ENCODE measurements at places on chromosomes 11 and 22.

DNA sequence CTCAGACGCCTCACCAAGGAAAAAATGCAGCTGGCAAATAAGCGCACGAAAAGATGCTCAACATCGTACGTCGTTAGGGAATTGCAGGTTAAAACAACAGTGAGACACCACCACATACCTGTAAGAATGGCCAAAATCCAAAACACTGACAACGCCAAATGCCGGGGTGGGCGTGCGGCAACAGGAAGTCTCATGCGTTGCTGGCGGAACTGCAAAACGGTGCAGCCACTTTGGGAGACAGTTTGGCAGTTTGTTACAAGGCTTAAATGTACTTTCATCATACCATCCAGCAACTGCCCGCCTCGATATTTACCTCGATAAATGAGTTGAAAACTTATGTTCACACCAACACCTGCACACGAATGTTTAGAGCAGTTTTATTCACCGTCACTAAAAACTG, 7.5 kb upstream of the CTSD start:
- DNase-seq, result no peak

GRCh38 chr11:74005721-74006517, 3.0 kb downstream of the UCP3 start:
- DNase-seq, result no peak

DNA sequence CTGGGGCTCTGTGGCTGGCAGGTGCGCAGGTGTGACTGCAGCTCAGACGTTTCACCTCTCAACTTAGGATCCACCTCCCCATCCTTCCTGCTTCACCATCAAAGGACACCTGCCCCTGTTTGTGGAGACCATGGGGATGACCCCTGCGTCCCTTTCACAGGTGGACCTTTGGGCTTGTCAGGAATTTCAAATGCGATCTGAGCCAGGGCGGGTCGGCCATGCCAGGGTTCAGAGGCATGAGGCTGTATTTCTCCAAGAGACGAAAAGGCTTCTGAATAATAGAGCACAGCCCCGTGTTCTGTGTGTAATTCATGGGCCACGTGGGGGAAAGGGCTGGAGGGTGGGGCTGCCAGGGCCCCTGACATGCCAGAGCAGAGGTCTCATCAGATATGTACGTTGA, 668.0 kb downstream of the BRD1 start:
- DNase-seq, result no peak

GRCh38 chr11:17272801-17273200, 3.7 kb upstream of the NUCB2 start:
- no peak for DNase-seq

GRCh38 chr11:124277804-124278203, 21.6 kb downstream of the OR8G5 start:
- DNase-seq, result no peak

DNA sequence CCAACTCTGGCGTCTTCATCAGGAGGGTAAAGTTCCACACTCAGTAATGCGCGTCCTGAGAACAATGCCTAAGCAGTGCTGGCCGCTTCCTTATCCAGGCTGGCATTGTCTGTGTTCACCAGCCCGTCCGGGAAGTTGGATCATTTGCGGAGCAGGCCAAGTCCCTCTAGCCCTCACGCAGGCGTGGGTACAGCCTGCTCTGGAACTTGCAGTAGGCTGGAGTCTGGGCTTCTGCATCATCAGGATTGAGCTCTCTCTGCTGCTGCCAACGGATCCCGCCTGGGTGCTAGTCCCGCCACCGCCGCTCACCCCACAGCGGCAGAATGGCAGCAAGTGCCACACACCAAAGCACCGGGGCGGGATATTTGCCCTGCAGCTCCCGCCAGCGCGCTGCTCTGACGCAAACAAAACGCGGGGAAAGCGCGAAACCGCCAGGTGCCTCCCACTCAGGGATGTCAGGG, 29.0 kb downstream of the GLYATL1 start:
- peak; percentile 2 for DNase-seq

GRCh38 chr22:37618072-37618656, 9.5 kb downstream of the GGA1 start:
- DNase-seq, result no peak

DNA sequence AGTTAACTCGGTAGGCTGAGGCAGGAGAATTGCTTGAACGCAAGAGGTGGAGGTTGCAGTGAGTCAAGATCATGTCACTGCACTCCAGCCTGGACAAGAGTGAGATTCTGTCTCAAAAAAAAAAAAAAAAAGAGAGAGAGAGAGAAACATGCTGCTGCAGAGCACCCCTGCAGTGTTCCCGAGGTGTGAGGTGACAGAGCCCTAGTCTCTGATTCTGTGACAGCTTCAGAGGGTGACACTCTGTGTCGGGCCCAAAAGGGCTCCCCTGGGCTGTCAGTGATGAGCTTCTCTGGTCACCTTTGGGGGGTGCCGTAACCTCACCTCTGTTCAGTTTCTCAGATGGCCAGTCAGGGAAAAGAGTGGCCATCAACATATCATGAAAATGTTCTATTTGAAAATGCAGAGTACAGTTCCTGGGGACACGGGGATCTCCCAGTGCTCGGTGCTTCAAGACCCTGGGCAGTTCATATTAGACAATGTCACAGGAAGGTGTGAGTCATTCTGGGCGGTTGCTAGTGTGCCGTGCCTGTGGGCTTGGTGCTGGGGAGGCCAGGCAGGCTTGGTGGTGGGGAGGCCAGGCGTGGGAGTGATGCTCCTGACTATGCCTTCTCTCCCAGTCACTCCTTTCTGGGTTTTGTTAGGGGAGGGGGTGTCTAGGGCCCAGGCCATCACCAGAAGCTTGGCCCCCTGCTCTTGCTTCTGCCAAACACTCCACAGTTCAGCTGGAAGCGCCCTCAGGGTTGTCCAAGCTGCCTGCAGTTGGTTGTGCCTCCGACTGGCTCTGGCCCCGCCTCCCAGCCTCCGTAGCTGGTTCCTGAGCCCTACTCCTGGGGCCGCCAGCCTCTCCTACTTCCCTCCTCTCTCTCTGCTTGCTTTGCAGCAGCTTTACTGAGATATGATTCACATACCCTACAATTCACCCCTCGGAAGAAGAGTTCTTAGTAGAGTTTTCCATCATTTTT, 52.5 kb upstream of the CLDN5 start:
- DNase-seq, result no peak

GRCh38 chr22:20490941-20491307, 4.7 kb downstream of the KLHL22 start:
- no peak for DNase-seq

- DNase-seq, result no peak
Measured at GRCh38 chr11:43567396-43567975, 113.1 kb upstream of the HSD17B12 start.

- no peak for DNase-seq
Measured at GRCh38 chr11:35689081-35689996, 26.8 kb downstream of the TRIM44 start.

DNA sequence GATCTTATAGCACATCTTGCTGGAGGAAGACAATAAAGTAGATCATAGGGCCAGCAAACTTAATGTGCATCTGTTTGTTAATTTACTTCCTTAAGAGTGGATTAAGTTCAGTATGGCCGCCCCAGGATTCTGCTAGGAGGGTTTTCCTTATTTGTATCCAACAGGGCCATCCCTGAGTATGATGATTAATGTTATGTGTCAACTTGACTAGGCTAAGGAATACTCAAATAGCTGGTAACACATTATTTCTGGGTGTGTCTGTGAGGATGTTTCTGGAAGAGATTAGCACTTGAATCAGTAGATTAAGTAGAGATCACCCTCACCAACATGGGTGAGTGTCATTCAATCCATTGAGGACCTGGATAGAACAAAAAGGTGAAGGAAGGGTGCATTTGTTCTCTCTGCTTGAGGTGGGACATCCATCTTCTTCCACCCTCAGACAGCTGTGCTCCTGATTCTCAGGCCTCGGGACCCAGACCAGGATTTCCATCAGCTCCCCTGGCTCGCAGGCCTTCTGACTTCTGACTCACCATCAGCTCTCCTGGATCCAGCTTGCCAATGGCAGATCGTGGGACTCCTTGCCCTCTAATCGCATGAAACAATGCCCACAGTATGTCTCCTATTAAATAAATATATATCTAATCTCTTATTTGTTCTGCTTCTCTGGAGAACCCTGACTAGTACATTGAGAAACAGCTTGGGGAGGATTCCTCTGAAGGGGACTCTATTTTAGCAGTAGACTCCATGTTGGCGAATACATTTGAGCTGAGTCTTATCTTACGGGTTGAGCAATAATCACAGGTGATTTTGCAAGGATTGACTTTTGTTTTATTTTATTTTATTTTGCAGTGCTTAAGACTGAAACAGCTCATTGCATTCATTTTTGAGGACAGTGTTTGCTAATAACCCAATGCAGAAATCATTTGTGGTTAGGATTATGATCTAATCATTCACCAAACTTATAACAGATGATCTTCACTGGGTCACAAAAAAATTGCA, 9.0 kb upstream of the ZBTB44 start:
- no peak for DNase-seq

- DNase-seq, result no peak
Measured at GRCh38 chr11:9462172-9462799, 1.5 kb downstream of the ZNF143 start.

- no peak for DNase-seq
Measured at GRCh38 chr11:76282811-76283595, 76.7 kb upstream of the WNT11 start.

DNA sequence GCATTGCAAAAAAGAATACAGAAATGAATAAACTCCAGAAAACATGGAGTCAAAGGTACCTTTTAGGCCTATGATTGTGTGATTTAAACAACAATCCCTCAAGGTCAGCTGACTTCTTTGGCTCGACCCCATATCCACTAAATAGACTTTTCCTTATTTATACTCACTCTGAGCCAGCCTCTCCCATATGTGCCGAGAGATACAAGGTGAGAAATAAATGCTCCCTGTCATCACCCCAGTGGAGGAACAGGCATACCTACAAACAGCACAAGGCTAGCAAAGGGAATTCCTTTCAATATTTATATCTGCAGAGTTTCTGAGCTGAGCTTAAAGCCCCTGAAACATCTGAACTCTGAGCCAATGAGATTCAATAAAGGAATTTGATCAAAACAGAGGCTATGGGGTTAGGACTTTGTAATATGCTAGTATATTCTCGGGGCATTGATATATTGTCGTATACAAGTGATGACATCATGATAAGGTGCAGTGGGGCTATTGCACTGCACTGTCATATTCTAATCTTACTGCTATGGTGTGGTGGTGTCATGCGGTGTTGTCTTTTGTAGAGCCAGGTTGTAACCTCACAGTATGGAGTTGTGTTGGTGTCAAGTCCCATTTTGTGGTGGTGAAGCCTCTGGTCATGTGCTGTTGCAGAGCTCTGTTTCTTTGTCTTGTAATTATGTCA, 56.0 kb upstream of the GALNT18 start:
- DNase-seq, result no peak

DNA sequence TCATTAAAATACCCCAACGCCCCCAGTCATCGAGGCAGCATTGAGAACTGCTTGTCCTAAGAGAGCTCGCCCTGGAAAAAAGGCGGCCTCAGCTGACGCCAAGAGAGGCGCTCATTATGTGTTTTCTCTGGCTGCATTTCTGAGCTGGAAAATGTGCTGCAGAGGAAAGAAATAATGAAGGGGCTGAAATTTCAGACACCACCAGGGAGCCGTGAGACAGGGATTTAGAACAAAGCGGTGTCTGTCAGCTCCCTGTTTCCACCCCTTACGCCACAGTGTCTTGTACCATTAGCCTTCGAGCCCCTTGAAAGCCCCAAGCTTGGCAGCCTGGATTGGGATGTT, 14.4 kb downstream of the USH1C start:
- DNase-seq, result peak; percentile 54

DNA sequence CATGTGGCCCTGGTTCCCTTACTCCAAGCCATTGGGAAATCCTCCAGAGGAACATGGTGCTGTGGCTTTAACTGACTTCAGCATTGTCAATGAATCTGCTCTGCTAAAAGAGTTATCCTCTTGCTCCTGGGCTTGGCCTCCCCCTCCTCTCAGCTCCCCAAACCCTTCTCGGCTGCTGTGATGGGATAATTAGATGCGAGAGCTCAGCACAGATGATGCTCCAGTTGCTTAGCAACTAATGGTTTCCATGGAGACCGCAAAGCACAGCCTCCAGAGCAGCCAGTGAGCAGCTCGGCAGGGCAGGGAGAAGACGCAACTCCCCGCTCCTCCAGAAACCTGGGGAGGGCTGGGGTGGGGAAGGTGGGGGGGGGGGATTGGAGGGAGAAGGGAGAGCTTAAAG, 2.8 kb upstream of the UPK2 start:
- peak; percentile 83 for DNase-seq

DNA sequence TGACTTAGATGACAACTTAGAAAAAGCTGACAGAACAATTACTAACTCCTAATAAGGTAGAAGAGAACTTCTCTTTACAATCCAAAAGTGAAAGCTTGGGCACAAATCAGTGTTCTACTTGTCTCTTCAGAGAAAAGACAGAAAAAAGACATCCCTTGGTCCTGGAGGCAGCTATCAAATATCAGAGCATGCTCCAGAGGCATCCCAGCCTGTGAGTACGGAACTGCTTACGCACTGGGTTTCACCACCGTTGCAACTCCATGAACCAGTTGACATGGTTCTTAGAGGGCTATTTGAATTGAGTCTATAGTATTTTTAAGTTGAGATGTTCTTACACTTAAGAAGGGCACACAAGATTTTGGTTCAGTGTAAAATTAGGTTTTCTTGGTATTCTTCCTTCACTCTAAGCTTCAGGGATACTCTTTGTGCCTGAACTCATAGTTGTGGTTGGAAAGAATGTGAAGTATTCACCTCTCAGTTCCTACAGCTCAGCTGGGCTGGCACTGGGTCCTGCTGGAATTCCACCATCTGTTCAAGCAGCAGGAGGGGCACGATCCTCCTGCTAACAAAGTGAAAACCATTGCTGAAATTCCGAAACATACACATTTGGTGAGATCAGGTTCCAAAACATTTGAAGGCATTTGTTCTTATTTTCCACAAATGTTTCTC, 6.3 kb downstream of the AKIP1 start:
- no peak for DNase-seq

GRCh38 chr11:58465690-58466089, 23.7 kb upstream of the OR5B12 start:
- no peak for DNase-seq

- DNase-seq, result no peak
Measured at GRCh38 chr11:2787816-2788167, 88.0 kb upstream of the KCNQ1OT1 start.

DNA sequence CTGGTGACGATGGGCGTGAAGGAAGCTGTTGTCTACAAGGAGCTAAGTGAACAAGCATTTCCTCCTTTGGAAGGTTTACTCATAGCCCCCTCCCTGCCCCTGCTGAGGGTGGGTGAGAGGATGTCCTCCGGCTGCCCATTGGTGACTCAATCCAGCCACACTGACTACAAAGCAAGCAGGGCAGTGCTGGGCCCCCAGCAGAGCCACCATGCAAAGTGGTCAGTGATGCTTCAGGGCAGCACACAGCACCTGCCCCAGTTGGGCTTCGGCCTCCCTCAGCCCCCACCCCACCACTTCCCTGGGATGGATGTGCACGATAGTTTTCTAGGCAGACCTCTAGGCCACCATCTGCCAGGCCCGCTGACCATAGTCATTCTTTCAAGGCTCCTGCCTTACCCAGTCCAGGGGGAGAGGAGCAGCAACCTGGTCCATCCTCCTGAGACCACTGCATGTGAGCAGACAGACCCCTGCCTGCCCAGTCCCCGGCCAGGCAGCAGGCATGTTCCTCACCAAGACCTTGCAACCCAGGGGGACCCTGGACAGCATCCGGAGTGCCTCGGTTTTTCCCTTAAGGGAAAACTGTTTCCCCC, 125.1 kb downstream of the BCR start:
- DNase-seq, result no peak

- DNase-seq, result no peak
Measured at GRCh38 chr22:48417225-48418070, 1410.2 kb downstream of the BRD1 start.

GRCh38 chr11:69358398-69359020, 64.6 kb downstream of the MYEOV start:
- no peak for DNase-seq

Data from globus pallidus (tissue), 1 donor.